Natural killer cell (primary cell): ENCODE measurements at places on chromosomes 2 and 18. TPM values are rescaled to one million over a fixed set of nuclear protein-coding genes. Genes with fewer than 3 reads are reported as not detected.

The FLACC1 gene
- total RNA-seq = 6.8 TPM

DNA sequence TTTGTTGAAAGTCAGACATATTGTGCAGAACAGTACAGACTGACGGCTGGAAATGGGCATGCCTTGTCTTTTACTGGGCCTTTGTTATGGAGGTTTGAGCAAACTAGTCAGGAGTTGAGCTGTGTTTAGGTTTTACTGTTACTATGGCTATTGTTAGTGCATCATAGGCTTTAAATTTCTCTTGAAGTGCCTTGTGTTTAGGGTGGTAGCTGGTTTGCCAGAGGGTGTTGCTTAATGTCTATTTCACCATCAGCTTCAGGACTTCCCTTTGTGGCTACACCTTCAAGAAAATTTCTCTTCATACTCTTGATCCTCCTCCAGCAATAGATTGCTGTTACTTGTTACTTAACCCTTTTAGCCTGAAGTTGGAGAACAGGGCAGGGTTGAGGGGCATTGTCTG, 104.6 kb downstream of the CAPN13 start:
- no peaks in the 10 kb centered on the region for H3K4me1 ChIP-seq
- H3K36me3 ChIP-seq = no peaks in the 10 kb centered on the region
- H3K27me3 ChIP-seq = no peaks in the 10 kb centered on the region
- no peak for DNase-seq

The PAX8 gene
- total RNA-seq = 0.57 TPM

DNA sequence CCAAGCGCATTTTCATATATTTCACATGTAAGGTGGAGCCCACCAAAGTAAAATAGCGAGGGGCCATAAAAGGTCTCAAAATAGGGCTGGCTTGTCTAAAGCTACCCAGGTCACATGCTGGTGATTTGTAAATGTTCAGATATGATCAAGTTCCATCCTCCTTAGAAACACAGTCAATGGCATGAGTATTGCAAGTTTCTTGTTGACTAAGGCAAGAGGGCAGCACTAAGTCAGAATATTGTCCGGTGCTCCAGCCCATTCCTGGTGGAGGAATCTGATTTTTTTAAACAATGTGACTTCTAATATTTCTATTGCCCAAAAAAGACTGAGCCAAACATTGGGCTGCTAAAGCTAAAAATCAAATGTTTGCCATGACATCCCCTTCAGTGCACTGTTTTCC, 85.1 kb downstream of the LAMA1 start:
- H3K27ac ChIP-seq = no peak overlapping the region
- no peak overlapping the region for H3K4me3 ChIP-seq
- H3K4me1 ChIP-seq = no peaks in the 10 kb centered on the region

The IL36RN gene
- total RNA-seq = not detected

GRCh38 chr18:51561821-51562220, 364.3 kb upstream of the MEX3C start:
- no peaks in the 10 kb centered on the region for H3K36me3 ChIP-seq
- H3K4me3 ChIP-seq = no peak overlapping the region
- H3K27ac ChIP-seq = no peak overlapping the region
- no peaks in the 10 kb centered on the region for H3K27me3 ChIP-seq
- no peak for DNase-seq
- H3K4me1 ChIP-seq = no peaks in the 10 kb centered on the region

DNA sequence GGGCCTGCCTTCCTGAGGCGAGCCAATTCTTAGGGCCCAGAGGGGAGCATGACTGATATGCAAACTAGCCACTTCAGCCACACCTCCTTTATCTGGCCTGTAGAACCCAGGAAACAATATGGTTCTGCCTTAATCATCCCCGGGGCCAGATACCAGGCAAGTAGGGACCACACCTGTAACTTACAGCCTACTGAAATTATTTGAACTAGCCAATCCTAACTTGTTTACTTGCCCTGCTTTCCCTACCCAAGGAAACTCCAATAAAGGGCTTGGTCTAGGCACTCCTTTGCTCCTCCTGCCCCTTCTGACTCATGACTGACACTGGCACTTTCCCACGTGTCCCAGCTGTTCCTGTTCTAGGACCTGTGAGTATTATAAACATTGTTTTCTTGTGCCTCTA, 57.6 kb downstream of the MYOM1 start:
- no peaks in the 10 kb centered on the region for H3K36me3 ChIP-seq
- H3K4me3 ChIP-seq = no peak overlapping the region
- no peaks in the 10 kb centered on the region for H3K4me1 ChIP-seq
- no peak for DNase-seq
- no peaks in the 10 kb centered on the region for H3K27me3 ChIP-seq

- H3K27me3 ChIP-seq = no peaks in the 10 kb centered on the region
- H3K27ac ChIP-seq = no peak overlapping the region
- no peaks in the 10 kb centered on the region for H3K4me1 ChIP-seq
These were observed 867.9 kb upstream of the POU3F3 start for GRCh38 chr2:103986001-103986400.

The C2orf80 gene
- total RNA-seq = not detected

The GALNT3 gene
- 42.9 TPM for total RNA-seq

DNA sequence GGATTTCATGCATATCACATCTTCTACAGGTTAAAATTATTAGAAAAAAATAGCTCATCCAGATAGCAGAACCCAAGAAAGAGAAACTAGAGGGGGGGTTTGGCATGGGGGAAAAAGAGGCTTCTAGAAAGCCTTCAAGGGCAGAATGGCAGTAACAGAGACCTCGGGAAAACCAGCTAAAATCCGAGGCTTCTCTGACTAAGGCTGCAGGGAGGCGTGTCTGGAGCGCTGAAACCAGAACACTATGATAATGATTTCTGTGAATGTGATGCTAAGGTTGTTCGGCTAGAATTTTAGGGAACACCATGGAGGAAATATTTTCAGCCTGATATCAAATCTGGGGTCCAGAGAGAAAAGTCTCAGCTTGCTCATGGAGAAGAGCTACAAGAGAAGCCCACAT, 73.0 kb downstream of the ATP8B1 start:
- H3K27ac ChIP-seq = no peak overlapping the region
- no peak for DNase-seq
- no peaks in the 10 kb centered on the region for H3K27me3 ChIP-seq
- H3K4me3 ChIP-seq = no peak overlapping the region

The ERICH2 gene
- not detected for total RNA-seq

DNA sequence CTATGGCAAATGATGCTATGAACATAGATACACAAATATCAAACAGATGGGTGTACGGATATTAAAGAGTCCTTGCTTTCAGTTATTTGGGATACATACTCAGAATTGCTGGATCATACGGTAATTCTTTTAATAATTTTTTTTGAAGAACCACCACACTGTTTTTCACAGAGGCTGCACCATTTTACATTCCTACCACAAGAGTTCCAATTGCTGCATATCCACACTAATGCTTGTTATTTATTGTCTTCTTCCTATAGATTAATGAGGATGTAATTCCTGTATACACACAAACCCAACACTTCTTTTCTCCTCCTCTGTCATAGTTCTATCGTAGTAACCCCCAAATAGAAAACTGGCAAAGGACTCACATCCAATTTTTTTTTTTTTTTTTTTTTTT, 21.7 kb downstream of the CD302 start:
- H3K27me3 ChIP-seq = no peaks in the 10 kb centered on the region
- no peak overlapping the region for H3K4me3 ChIP-seq
- no peak overlapping the region for H3K27ac ChIP-seq
- H3K4me1 ChIP-seq = no peaks in the 10 kb centered on the region

GRCh38 chr2:1004398-1004797, 53.7 kb downstream of the SNTG2 start:
- DNase-seq = no peak
- H3K27me3 ChIP-seq = peaks cover 5% of the 10 kb centered on the region
- H3K4me3 ChIP-seq = no peak overlapping the region
- no peaks in the 10 kb centered on the region for H3K4me1 ChIP-seq
- no peak overlapping the region for H3K27ac ChIP-seq

GRCh38 chr2:213150315-213151097, 906 bp downstream of the IKZF2 start:
- peak overlapping the region; percentile 91 for H3K4me3 ChIP-seq
- peak overlapping the region; percentile 79 for H3K27ac ChIP-seq
- DNase-seq = peak; percentile 16
- no peaks in the 10 kb centered on the region for H3K36me3 ChIP-seq
- H3K27me3 ChIP-seq = no peaks in the 10 kb centered on the region

DNA sequence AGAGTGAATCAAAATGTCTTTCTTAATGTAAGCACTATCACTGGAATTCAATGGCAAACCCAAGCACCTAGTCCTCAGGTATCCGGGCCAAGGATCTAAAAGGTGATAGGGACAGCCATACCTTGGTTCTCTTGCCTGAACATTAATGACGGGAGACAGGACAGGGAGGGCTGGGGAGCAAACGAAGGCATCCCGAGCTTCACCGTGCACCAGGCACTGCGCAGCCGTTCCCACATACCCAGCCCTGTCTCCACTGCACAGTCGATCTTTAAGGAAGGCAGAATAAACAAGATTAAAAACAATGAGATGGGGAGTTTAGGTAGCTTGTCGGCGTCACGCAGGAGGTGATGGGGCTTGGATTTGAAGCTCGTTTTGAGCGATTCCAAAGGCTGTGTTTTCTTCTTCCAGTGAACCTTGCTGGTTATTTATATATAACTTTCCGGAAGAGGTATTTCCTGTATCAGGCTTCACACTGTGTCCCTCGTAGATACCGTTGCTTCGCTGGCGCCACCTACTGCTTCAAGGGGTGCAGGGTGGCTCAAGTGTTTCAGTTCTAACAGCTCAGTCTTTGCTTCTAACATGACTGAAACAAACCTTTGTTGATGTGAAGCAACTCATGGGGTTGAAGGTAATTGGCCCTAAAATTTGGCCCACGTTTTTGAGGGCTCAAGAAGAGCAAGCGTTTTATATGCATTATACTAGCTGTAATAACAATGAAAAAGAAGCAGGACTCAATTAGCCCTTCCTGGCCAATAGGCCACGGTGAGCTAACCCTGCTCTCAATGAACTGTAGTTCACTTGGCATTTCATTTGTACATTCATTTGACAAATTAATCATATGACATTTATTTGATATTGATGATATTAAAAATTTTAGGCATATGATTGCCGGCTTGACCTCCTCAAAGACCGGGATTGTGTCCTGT, 77.4 kb downstream of the DCDC2C start:
- no peak for DNase-seq
- H3K27me3 ChIP-seq = no peaks in the 10 kb centered on the region
- no peak overlapping the region for H3K27ac ChIP-seq

GRCh38 chr2:1350111-1350510, 63.2 kb upstream of the TPO start:
- DNase-seq = no peak
- no peaks in the 10 kb centered on the region for H3K36me3 ChIP-seq
- no peaks in the 10 kb centered on the region for H3K4me1 ChIP-seq
- H3K27me3 ChIP-seq = no peaks in the 10 kb centered on the region
- no peak overlapping the region for H3K27ac ChIP-seq
- no peak overlapping the region for H3K4me3 ChIP-seq

DNA sequence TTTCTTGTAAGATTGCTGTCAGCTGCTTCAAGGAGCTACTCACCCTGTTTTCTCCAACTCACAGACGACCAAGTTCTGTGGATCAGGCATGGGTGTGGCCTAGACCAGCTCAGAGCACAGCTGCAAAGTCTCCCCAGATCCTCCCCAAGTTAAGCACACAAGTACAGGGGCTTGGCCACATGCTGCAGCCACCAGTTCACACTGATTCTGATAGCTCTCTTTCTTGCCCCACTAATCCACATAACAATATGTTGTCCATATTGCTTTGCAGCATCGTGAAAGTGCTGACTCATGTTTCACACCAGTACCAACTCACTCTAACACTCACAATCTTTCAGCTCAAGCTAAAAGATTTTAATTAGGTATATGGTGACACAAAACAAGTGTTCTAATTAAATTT, 437.0 kb downstream of the PARD3B start:
- H3K27me3 ChIP-seq = no peaks in the 10 kb centered on the region
- H3K27ac ChIP-seq = no peak overlapping the region
- DNase-seq = no peak
- H3K4me1 ChIP-seq = no peaks in the 10 kb centered on the region
- no peak overlapping the region for H3K4me3 ChIP-seq
- H3K36me3 ChIP-seq = no peaks in the 10 kb centered on the region

DNA sequence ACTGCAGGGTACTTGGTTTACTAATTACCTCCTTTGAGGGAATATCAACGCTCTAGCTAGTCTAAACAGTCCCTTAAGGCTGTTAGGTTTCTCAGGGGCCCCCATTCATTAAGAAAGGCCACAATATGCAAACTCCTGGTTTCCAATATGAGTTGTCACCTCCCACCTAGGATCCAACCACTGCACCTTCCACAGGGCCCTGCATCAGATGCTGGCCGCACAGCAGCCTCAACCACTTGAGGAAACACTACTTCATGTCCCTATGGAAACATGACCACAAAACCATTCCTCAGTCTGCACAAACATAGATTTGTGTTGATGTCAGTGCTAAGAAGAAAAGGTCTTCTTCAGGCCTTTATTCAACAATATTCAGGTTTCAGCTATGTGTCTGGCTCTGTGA, 40.9 kb downstream of the STAT4 start:
- DNase-seq = no peak
- H3K4me1 ChIP-seq = peaks cover 33% of the 10 kb centered on the region
- H3K27me3 ChIP-seq = no peaks in the 10 kb centered on the region
- H3K4me3 ChIP-seq = no peak overlapping the region
- peak overlapping the region; percentile 29 for H3K27ac ChIP-seq
- peaks cover 15% of the 10 kb centered on the region for H3K36me3 ChIP-seq

The MC5R gene
- total RNA-seq = not detected

DNA sequence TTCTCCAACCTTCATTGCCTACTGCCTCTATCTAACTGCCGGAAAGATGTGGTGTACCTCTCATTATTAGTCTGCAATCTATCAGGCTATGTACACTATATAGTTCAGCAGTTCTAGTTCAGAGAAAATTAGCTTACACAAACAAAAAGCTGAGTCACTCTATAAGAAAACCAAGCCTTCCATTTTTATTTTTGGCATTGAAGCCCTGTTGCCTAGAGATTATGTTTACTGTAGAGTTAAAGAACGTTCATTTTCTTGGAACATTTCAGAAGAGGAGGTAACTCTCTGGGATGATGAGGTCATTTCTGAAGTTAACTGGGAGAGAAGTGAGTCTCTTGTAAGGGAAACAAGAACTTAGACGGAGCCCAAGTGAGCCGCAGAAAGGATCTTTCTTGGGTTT, 133.5 kb downstream of the FAM124B start:
- no peaks in the 10 kb centered on the region for H3K4me1 ChIP-seq
- DNase-seq = no peak
- H3K4me3 ChIP-seq = no peak overlapping the region
- H3K27ac ChIP-seq = no peak overlapping the region
- no peaks in the 10 kb centered on the region for H3K27me3 ChIP-seq

GRCh38 chr18:75438891-75439290, 11.4 kb upstream of the SMIM21 start:
- no peaks in the 10 kb centered on the region for H3K36me3 ChIP-seq
- no peak overlapping the region for H3K27ac ChIP-seq
- H3K4me1 ChIP-seq = no peaks in the 10 kb centered on the region
- H3K4me3 ChIP-seq = no peak overlapping the region
- no peaks in the 10 kb centered on the region for H3K27me3 ChIP-seq

DNA sequence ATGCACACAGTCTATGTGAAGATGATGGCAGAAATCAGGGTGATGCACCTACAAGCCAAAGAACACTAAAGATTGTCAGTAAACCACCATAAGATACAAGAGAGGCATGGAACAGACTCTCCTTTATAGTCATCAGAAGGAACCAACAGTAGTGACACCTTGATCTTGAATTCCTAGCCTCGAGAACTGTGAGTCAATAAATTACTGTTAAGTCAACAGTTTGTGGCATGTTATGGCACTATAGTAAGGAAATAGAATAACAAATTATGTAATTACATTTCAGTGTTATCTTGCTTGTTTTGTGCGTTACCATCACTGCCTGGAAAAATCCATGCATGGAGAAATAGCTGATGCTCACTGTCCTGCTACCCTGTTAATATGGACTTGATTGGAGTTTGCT, 110.2 kb upstream of the LRP1B start:
- no peaks in the 10 kb centered on the region for H3K4me1 ChIP-seq
- DNase-seq = no peak
- H3K36me3 ChIP-seq = no peaks in the 10 kb centered on the region

The MYO5B gene
- total RNA-seq = not detected
